ENCODE measurements at places on chromosomes 5 and 9.

- no peak for DNase-seq
Measured at GRCh38 chr9:1051584-1052275, 1.6 kb downstream of the DMRT2 start.

- no peak for DNase-seq
Measured at GRCh38 chr5:135185481-135186065, 151.5 kb upstream of the PITX1 start.

DNA sequence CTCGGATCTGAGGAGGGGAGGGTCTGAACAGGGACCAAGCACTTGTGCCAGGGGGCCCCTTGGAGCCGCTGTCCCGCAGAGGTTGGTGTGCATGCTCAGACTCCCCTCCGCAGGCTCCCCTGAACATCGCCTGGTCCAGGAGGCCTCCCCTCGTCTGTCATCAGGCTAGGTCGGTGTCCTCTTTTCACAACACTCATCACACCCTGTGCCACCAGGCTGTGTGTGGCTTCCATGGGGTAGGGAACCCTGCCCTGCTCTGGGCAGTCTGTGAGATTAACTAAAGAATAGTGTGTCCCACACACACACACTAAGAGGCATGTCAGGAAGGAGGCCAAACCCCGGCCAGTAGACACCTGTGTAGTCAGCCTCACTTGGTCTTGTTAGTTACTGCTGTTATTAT is 119.3 kb downstream of the C5orf15 start:
- DNase-seq: no peak

DNA sequence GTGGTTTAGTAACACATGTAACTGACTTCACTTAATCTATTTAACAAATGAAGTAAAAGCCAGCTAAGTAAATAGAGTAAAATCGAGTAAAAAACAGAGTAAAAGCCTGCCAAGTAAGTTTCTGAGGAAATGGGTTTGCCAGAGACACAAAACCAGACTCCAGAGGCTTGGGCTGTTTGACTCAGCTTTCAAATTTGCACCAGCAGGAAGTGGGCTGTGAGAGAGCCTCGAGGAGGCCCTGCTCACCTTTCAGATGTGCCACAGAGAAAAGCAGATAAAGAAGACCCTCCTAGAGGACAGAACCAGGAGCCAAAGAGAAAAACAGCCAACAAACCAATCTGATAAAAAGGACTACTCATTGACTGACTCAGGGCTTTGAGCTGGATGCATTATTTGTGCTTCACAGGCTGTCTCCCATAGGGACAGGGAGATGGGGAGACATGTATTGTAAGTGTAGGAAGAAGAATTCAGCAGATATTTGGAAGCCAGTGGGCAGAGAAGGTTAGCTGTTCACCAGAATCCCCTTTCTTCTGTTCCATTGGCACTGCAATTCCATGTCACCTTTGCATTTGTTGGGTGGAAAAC is 14.4 kb upstream of the AMACR start:
- no peak for DNase-seq

DNA sequence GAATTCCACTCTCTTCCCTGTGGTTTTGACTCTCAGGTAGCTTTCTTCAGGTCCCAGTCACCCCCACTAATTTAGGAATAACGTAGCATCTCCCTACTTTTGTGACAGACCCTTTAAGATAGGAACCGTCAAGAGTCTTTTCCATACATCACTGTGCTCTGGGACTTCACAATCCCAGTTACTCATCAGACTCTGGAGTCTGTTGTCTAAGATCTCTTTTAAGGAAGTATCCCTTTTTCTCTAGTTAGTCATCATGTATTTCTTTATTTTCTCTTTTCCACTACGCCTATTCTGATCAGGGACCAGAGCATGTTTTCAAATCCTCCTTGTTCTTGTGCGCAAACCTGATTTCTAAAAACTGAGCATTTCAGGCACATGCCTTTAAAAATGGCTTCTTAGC is 143.0 kb downstream of the GOLPH3 start:
- DNase-seq: no peak

DNA sequence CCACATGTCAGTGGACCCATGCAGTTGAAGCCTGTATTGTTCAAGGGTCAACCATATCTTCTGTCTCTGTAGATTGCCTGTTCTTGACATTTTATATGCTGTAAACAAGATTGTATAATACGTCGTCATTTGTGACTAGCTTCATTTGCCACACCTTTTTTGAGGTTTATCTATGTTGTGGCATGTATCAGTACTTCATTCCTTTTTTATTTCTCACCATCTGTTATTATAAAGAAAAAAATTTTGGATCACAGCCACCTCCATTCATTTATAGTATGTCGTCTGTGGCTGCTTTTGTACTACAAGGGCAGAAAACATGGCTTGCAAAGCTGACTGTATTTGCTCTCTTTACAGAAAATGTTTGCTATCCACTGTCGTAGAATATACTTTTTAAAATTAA is 72.4 kb downstream of the TEK start:
- no peak for DNase-seq

DNA sequence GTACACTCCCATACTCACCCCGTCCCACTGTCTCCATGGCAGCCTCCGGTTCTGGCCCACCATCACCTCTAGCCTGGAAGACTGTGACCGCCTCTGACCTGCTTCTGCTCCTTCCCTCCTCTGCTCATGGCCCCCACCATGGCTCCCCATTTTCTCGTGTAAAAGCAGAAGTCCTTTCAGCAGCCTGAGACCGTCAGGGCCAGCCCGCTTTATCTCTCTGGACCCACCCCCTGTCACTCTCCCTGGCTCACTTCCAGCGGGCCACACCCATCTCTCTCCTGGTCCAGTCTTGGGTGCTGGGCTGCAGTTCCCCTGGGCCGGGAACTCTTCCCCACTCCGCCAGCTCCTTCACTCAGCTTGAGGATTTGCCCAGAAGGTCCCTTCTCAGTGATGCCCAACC is 96.0 kb upstream of the RUFY1 start:
- DNase-seq: no peak

- DNase-seq: no peak
Measured at GRCh38 chr9:109468927-109469326, 29.2 kb downstream of the PTPN3 start.

DNA sequence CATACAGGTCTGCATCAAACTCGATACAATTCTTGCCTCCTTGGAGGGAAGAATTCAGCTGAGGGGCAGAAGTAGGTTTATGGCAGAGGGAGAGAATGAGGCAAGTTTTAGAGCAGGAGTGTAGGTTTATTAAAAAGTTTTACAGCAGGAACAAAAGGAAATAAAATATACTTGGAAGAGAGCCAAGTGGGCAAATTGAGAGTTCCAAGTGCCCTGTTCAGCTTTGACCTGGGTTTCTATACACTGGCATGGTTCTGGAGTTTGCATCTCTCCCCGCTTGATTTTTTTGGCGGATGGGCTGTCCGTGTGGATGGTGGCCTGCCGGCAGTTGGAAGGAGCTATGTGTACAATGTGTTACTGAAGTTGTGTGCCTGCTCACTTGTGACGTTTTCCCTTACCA is 116.1 kb downstream of the ALDH1A1 start:
- DNase-seq: no peak

DNA sequence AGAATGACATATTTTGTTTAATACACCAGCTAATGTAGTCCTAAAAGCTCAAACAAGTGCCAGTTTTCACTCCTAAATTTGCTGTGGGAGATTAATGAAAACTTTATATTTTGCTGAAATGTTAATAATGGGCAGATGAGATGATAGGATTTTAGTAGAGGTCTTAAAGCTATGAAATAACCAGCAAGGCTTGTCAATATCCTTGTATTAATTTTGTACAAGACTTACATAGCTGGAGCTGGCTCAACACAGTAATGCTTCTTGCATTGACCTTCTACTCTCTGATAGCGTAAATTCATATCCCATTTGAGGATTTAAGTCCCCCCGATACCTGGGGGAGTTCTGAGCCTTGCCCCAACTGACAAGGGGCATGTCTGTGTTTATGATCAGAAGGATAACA is 219.2 kb downstream of the MAPKAP1 start:
- DNase-seq: no peak

DNA sequence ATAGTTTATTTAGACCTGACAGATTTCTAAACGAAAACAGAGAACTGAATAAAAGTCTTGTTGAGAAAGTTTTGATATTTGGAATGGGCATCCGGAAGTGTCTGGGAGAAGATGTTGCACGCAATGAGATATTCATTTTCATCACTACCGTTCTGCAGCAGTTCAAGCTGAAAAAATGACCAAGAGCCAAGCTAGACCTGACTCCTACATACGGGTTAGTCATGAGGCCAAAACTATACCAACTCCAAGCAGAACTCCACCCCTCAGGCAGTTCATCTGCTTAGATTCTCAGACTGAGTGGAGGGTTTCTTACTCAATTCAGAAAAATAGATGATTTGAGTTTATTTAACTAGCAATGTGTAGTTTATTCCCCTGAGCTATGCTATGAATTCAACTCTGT is 95.4 kb upstream of the ANXA1 start:
- DNase-seq: no peak

DNA sequence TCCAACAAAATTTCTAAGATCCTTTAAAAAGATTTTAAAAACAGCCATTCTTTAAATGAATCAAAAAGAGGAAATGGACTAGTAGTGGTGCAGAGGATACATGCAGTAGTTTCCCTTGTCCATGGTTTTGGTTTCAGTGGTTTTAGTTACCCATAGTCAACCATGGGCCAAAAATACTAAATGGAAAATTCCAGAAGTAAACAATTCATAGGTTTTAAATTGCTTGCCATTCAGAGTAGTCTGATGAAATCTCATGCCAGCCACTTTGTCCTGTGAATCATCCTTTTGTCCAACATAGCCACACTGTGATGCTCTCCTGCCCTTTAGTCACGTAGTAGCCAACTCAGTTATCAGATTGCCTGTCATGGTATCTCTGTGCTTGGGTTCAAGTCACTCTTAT is 286.1 kb downstream of the ANXA1 start:
- no peak for DNase-seq

DNA sequence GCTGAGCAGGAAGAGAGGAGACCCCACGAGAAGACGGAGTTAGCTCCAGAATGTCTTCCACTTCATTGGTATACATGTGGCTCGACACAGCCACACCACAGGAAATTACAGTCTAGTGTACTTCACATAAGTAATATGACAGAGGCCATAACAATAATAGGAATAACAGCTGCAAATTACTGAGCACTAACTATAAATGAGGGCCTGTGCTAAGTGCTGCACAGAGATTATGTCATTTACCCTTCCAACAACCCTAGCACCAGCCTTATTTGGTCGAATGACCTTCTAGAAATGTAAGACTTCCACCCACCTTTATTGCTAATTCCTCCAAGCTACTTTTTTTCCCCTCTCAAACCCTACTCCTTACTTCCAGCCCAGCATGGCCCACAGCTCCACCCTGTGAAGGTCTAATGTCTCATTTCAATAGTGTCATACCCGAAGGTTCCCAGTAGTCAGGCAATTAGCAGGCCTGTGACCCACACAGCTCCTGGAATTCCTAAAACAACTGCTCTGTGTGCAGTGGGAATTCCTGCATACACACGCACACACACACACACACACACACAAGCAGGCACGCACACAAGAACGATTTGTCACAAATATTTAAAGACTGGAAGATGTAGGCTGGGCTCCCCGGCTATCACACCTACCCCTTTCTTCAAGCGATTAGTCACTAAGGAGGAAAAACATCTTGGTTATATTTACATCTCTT is 134.5 kb downstream of the FRMD3 start:
- no peak for DNase-seq

GRCh38 chr9:37840560-37841194 is 40.1 kb downstream of the DCAF10 start:
- DNase-seq: no peak

DNA sequence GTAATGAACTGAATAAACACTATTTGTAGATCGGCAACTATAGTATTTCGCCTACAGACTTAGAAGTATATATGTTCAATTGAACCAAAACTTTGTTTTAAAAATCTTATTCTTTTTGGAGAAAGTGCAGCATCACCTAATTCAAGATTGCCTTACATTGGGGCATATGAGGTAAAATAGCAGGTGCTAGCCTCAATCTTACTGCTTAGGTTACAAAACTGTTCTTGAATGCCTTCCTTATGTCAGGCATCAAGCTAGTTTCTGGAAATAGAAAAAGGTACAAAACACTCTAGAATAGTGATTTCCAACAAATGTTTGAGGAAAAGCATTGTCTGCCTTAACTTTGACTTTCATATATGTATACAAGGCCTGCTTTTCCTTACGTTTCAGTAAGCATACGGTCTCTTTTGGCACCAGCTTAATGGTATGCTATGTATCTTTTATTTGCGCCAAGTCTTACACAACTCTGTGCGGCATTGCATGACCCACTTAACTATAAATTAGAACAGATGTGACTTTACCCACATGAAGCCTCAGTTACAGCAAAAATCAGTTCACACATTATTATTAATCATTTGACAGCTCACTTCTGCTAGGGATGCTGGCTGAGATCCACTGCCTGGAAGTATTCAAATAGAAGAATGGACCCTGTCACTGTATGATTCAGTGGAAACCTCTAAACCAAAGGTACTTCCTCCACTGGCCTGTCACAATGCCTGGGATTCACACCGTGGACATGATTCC is 174.1 kb downstream of the PRELID2 start:
- no peak for DNase-seq

DNA sequence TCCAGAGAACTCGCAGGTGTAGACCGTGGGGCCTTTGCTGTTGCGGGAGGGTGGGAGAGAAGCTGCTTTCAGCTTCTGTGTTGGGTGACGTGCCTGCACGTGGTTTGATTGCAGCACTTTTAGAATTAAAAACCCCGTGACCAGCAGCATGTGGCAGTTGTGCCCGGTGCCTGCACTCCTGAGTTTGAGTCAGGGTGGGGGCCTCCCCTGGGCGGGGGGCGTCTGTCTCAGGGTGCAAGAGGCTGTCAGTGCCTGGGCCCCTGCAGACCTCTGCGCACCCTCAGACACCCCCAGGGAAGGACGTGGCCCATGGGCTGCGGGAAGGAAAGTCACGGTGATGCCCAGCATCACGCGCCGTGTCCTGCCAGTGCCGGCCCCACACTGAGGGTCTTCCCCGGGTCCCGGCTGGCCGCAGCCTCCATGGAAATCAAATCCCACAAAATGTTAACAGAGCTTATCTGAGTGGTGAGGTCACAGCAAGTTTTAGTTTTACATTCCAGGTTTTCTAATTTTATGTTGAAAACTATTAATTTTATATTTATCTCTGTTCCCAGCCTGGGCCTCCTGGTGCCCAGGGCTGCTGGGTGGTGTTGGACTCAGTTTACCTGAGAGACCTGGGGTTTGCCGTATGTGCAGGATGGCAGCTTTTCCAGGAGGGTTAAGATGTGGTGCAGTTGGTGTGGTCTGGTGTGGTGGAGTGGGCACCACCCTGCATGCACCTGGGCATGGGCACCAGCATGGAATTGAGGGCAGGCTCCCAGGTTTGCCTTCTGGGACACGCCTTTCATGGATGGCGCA is 33.3 kb downstream of the AHRR start:
- no peak for DNase-seq

GRCh38 chr5:53239301-53239990 is 129.9 kb upstream of the MOCS2 start:
- no peak for DNase-seq

GRCh38 chr5:177496727-177497291 is 595 bp downstream of the PDLIM7 start:
- no peak for DNase-seq

GRCh38 chr9:93620881-93621820 is 44.8 kb downstream of the PHF2 start:
- no peak for DNase-seq

GRCh38 chr9:123488722-123489321 is 132.8 kb downstream of the CRB2 start:
- DNase-seq: no peak
